ENCODE measurements at places on chromosomes 7 and 10. TPM values are rescaled to one million over a fixed set of nuclear protein-coding genes. Genes with fewer than 3 reads are reported as not detected.

The SGCE gene
- total RNA-seq, result 120 TPM

The C10orf67 gene
- not detected for total RNA-seq

DNA sequence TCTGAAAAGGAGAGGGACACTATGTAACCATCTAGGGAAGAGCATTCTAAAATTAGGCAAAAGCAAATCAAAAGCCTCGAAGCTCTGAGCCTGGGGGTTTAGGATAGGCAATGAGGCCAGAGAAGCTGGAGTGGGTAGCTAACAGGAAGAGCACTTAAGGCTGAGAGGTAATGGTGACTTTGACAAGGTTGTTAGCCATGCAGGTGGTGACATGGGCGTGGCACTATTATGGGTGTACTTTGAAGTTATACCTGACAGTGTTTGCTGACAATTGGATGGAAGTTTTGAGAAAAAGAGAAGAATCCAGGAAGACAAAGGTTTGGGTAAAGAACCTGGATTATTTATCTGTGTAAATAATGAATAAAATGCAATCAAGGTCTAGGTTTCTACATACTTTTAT, 383.0 kb upstream of the SEMA3C start:
- no peak for DNase-seq

DNA sequence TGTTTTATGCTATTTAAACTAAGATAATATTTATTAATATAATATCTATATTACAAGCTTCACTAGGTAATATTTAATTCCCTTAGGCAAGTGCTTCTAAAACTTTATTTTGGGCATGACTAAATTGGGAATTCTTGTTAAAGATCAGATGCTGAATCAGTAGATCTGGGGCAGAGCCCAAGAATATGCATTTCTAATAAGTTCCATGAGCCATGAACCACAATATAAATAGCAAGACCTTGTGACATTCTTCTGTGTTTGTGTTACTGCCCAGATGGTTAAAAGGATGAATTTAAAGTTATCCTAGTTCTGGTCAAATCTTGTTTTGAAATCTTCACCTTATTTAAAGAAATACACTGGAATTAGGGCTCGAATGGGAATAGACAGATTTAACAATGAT, 258.4 kb upstream of the CACNA2D1 start:
- no peak for DNase-seq

The NEUROG3 gene
- total RNA-seq, result 0.14 TPM

DNA sequence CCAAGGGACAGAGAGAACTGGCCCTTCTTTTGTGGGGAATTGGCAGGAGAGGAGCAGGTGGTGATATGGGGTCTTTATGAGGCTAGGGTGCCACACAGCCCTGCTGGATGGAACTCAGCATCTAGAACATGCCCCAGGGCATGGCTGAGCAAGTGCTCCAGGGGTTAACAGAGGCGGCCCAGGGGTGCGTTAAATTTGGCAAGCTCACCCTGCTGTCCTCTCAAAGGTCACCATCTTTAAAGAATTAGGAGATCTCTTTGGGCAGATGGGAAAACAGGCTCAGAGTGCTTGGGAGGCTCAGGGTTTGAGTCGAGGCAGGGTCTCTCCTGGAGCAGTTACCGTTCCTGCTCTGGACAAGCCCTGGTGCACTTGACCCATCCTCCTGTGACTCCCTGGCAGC, 21.4 kb upstream of the UNC5B start:
- DNase-seq, result no peak

- no peak for DNase-seq
Measured at GRCh38 chr10:118569241-118569881, 26.1 kb downstream of the PRLHR start.

DNA sequence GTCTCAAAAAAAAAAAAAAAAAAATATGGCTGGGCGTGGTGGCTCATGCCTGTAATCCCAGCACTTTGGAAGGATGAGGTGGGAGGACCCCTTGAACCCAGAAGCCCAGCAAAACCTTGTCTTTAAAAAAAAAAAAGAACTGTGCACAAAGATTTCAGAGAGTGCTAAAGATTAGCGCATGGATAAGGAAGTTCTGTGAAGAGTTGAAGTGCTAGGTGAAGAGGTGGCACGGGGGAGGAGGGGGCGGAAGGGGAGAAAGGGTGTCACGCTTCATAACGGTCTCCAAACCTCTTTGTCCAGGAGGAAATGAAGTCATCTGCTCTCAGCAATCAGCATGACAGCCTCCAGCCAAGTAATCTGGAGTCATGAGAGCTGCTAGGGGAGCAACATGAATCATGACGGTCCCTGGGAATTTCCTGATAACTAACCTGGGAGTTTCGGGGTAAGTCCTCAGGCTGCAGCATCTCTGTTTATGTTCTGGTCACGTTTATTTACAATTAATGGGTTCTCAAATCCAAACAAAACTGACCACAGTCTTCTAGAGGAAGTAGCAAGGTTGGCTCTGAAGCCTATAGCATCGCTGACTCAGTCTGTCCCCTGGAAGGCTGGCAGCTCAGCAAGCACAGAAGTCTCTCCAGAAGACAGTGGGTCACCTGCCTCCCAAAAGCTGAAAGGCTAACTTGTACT, 1.9 kb upstream of the PLAU start:
- DNase-seq, result peak; percentile 99

- no peak for DNase-seq
Measured at GRCh38 chr10:131730771-131731497, 169.9 kb upstream of the PPP2R2D start.

- no peak for DNase-seq
Measured at GRCh38 chr10:86936661-86937501, 20.5 kb downstream of the MMRN2 start.

DNA sequence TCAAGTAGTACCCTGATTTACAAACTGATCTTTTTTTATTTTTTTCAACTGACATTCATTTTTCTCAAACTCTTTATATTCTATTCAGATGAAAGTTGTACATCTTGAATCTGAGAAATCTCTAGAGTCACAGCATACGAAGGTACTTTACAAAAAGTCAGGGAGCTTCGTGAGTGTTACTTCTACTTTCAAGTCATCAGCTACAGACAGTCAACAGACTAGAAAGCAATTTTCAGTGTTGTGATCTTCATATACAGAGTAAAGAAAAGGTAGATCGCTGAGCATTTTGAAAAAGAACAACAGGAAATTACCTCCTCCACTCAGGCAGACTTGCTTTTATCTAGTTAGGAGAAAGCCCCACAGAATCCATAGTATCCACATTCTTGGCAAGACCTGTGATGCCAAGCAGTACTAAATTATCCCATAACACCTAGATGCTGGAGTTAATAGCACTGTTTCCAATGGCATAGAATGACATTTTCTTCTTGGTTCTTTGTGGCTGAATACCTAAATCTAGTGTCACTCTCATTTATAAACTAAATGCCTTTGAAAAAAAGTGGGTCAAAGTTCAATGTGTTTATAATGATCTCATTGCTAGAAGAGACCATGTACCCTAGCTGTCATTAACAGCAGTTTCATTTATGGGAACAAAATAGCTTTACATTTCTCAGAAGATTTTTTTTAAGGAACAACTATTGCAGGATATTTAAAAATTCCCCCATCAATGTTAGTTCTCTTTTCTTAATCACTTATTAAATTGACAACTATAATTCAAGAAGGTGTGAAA, 12.0 kb upstream of the ZNF800 start:
- DNase-seq, result no peak

DNA sequence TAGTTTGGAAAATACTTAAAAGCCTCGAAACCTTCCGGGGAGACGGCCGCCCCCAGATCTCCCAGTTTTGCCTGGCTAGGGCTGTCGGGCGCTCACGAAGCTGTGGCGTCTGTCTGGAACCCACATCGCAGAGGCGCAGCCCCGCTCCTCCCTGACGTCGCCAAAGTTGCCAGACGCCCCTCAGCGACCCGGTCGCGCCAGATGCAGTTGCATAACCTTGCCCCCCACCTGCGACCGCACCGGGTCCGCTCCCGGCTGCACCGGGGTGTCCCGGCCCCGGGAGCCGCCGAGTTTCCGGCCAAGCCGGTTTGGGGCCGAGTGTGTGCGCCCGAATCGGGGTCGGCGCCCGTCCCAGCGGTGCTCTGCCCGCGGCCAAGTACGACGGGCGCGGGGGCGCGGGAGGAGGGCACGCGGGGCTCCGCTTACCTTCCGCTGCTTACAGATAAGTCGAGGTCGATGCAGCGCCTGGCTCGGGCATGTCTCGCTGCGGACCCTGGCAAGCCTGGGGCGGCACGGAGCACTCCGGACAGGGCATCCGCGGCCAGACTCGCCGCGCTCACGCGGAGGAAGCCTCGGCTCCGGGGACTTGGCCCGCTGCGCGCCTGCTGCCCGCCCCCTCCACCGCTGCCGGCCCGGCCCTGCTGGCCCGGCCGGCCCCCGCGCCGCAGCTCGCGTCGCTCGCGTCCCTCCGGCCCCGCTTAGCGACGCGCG, 665 bp downstream of the INSYN2A start:
- no peak for DNase-seq

GRCh38 chr10:71077143-71077581, 135.2 kb upstream of the UNC5B start:
- DNase-seq, result no peak
